ENCODE measurements at places on chromosomes 12 and 14. TPM values are rescaled to one million over a fixed set of nuclear protein-coding genes. Genes with fewer than 3 reads are reported as not detected.
A peak's percentile ranks its signal among the peaks of the same experiment; 100 is the strongest.

DNA sequence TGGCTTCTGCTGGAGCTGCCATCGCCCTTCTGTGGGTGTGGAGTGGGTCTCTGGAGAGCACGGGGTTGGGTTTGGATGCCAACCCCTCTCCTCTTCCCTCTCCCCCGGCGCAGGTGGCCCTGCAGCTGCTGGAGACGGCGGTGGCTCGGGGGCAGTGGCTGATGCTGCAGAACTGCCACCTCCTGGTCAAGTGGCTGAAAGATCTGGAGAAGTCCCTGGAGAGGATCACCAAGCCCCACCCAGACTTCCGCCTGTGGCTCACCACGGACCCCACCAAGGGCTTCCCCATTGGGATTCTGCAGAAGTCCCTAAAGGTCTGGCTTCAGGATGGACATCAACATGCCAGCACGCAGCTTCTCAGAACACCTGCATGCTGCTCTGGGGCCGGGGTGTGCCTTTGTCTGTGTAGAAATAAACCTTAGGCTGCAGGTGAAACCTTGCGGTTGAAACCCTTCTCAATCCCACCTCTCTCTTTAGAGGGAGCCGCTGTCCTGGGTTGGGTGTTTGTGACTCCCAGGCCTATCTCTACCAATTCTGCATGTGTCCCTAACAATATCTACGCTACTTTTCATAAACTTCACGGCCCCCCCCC is 44.3 kb downstream of the CCDC92 start:
- DNase-seq = no peak

GRCh38 chr14:44873536-44873935 is 88.2 kb downstream of the KLHL28 start:
- no peak for DNase-seq

GRCh38 chr12:115132145-115132544 is 448.2 kb upstream of the TBX3 start:
- no peak for DNase-seq

DNA sequence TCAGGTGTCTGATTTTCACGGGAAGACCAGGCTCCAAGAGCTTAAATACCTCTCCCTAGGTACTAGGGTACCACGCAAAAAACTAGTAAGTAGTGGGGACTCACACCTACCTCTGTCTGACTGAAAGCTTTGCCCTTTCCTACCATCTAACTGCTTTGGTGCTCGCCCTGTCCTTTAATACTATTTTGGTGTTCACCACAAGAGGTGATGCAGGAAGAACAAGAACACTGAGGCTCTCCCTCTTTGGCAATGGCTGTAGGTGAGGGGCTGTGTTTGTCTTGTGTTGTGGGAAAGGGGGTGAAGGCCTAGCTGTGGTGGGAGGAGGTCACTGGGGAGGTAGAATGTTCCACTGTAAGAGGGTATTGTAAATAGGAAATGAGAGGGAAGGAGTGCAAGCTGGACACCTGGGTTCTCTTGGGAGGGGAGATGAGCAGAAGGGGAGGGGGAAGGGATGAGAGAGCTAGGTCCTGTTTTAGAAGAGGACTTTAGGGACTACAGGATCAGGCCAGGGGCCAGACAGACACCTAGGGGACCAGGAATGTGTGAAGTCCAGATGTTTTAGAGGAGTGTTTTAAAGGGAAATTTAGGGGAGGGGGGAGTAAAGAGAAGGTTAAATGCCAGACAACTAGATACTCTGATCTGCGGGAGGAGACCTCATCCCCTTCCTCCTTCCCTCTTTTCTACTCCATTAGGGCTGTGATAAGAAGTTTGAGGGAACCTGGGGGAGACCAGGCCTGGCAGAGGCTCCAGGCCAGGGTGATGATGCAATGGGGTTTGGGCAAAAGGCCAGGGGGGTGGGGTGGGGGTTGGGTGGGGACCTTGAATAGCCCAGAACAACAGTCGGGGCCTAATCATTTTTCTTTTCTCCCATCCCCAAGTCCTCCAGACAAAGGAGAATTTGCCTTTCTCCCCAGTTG is 2.1 kb downstream of the ITGA5 start:
- DNase-seq = no peak

- no peak for DNase-seq
These were observed 29.2 kb downstream of the FBLN5 start for GRCh38 chr14:91918186-91918883.

DNA sequence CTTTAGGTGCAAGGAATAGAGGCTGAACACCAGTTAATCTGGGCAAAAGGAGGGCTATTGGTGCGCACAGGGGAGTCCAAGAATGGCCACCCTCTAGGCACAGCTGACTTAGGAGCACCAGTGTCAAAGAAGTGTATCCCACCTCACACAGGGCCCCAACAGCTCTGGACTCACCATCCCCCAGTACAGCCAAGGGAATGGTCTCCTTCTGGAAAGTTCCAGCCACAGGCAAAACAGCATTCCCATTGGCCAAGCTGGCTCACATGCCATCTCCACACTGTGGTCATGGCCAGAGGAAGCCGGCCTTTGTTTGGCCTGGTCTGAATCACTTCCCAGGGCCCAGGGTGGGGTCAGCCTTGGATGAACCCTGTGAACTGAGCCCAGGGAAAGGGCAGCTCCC is 120.1 kb downstream of the DICER1 start:
- DNase-seq = no peak

- no peak for DNase-seq
These were observed 74.6 kb downstream of the MED13L start for GRCh38 chr12:116202940-116203339.

DNA sequence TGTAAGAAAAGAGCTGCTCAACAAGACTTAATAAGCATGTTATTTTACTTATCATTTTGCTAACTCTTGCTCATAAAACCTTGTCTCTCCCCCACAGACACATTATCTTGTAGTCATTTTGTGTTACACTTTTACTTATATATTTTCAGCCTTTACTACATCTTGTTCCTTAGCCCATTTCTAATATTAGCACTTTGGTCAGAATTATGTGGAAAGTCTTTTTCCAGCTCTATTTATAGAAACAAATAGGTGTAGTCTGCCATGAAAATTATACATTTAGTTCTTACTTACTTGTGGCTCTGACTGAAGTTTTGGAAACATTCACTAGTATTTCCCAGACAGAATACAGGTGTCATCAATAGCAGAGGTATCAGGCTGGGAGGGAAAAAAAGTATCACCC is 76.1 kb downstream of the TMEM116 start:
- DNase-seq = no peak

GRCh38 chr12:58323676-58324075 is 382.3 kb downstream of the ATP23 start:
- DNase-seq = no peak

GRCh38 chr12:2393016-2393415 is 340.2 kb downstream of the CACNA1C start:
- no peak for DNase-seq

- DNase-seq = no peak
These were observed 35.5 kb upstream of the UNC79 start for GRCh38 chr14:93395231-93395630.

DNA sequence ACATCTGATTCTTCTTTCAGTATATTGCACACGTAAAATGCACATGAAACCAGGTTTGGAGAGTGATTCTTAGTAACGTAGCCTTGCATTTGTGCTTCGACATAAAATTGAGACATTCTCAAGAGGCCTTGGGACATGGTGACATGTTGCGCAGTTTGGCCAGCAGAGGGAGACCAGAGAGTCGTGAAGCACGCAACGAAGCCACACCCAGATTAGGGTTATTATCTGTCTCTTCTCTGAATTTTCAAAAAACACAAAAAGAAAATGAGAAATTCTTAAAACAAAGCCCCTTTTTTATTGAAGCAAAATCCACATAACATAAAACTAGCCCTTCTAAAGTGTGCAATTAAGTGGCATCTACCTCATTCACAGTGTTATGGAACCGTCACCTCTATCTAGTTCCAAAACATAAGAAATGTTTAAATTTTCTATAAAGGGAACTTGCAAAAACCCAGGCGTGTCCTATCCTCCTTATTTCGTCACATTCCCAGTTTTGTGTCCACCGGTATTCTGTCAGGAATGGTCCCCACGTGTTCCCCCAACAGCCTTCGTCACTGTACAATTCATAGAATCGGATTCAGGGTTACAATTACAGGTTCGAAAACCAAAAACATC is 108.8 kb upstream of the ATF7IP start:
- DNase-seq = peak; percentile 83

GRCh38 chr12:75819512-75819911 is 212.1 kb downstream of the PHLDA1 start:
- DNase-seq = no peak

- DNase-seq = no peak
These were observed 27.0 kb downstream of the CCDC85C start for GRCh38 chr14:99576761-99577705.

GRCh38 chr12:55515696-55516095 is 23.5 kb downstream of the OR6C68 start:
- DNase-seq = peak; percentile 4

DNA sequence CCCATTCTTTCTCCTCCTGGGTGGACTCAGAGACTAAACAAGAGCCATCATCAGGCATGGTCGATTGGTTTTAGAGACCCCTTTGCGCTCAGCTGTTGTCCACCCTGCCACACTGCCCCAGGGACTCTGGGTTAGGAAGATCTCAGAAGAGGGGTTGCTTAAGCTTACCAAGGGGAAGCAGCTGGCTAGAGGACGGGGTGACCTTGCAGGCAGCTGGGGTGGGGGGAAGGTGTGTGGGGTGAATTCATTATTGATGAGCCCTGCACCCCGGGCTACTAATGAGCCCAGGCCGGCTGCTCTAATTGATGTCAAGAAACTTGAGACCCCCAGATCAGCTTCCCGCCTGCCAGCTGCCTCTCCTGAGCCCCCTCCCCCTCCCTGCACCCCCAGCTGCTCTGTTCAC is 8.7 kb upstream of the ZNF385A start:
- no peak for DNase-seq

- peak; percentile 43 for DNase-seq
These were observed at the start of gene TRAF3 for GRCh38 chr14:102776761-102777710. Gene TRAF3 (plus strand): TSS chr14:102777449. CDS start chr14:102870202, 92,753 bp downstream.

DNA sequence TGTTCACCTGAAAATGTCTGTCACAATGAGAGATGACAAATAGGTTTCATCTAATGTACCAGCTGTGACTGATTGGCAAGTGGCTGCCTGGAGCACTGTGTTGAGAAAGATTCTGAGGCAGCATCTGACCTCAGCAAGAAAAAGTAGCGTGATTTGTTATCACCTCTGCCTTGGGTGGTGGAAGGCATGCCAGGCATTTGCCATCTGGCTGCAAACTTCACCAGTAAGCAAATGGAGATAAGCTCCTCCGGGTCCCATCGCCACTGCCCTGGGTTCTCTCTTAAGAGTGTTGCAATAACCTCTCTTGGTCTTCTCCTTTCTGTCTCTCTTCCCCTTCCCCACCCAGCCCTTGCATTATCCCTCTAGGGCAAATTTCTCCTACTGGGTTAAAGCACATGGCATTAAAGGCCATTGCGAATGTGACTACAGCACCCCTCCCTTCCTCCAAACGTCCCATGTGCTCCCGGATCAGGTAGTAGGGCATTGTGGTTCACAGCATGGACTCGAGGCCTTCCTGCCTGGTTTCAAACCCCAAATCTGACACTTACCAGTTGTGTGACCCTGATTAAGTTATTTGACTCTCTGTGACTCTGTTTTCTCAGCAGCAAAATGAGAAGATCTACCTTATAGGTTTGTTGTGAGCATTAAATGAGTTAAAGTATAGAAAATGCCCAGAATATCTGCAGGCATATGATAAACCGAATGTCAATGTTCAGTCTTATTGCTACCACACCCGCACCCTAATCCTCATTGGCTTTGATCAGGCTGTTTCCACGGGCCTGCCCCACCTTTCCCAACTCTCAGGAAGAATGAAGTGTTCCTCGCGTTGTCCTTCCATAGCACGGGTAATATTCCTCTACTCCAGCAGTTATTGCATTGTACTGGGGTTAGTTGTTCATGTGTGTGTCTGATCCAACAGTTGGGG is 8.2 kb upstream of the LGALS3 start:
- no peak for DNase-seq

TSPAN11 gene
- not detected for total RNA-seq

SVOP gene
- total RNA-seq = not detected

AHNAK2 gene
- 13.3 TPM for total RNA-seq

ADAM21 gene
- total RNA-seq = not detected

BICDL1 gene
- 7.7 TPM for total RNA-seq
